ENCODE measurements at places on chromosomes 5 and 9.

GRCh38 chr5:172564188-172564587 lies 76.9 kb upstream of the NEURL1B start:
- H3K4me3 ChIP-seq: no peak overlapping the region
- no peak for DNase-seq
- H3K36me3 ChIP-seq: no peaks in the 10 kb centered on the region
- no peaks in the 10 kb centered on the region for H3K4me1 ChIP-seq
- peaks cover 13% of the 10 kb centered on the region for H3K27me3 ChIP-seq

- H3K4me3 ChIP-seq: no peak overlapping the region
- H3K4me1 ChIP-seq: peaks cover 22% of the 10 kb centered on the region
- no peak overlapping the region for H3K27ac ChIP-seq
- H3K27me3 ChIP-seq: no peaks in the 10 kb centered on the region
- no peak for DNase-seq
These were observed 100.6 kb downstream of the LHFPL2 start for GRCh38 chr5:78547731-78548615.

- H3K27ac ChIP-seq: no peak overlapping the region
- H3K4me3 ChIP-seq: no peak overlapping the region
- DNase-seq: no peak
- H3K36me3 ChIP-seq: no peaks in the 10 kb centered on the region
- H3K4me1 ChIP-seq: no peaks in the 10 kb centered on the region
These were observed 7.0 kb upstream of the SIL1 start for GRCh38 chr5:139205124-139205523.

- H3K4me3 ChIP-seq: no peak overlapping the region
- no peaks in the 10 kb centered on the region for H3K27me3 ChIP-seq
- no peak overlapping the region for H3K27ac ChIP-seq
- no peak for DNase-seq
- H3K4me1 ChIP-seq: peaks cover 16% of the 10 kb centered on the region
These were observed 105.6 kb downstream of the NIPBL start for GRCh38 chr5:36982146-36982545.

DNA sequence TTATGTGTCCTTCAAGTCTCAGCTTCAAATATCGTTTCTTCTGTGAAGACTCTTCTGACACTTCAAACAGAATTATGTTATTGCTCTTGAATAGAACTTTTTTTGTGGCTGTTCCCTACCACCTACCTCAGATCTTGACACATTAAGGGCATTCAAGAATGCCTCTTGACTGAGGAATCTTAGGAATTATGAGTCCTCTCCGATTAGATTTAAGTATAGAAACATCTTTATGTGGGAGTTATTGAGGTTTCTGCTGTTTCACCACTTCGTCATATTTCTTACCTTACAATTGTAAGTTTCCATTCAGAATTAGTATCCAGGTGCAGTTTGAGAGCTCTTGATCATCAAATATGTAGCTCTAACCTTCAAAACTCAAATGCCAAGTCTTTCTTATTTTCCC lies 324.2 kb upstream of the NUDT12 start:
- H3K27me3 ChIP-seq: no peaks in the 10 kb centered on the region
- no peak overlapping the region for H3K27ac ChIP-seq
- DNase-seq: no peak
- H3K4me3 ChIP-seq: no peak overlapping the region

DNA sequence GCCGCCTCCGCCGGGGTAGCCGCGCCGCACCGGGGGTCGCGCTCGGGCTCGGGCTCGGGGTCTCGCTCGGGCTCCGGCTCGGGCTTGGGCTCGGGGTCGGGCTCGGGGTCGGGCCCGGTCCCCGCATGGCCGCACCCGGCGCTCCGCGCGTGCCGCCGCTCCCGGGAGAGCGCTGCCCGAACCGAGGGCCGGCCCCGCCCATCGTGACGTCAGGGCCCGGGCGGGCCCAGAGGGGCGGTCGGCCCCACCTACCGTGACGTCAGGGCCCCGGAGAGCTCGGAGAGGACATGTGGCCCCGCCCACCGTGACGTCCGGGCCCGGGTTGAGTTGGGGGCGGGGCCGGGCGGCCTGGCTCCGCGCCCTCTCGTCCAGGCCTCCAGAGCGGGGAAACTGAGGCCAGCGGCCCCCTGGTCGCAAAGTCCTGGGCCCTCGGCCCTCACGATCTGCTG lies at the start of gene NSMF:
TSS of gene NSMF (minus strand) at position 183 of the 449 bp plus-strand sequence. CDS start 232 bp downstream, outside the sequence.
- peak; percentile 90 for DNase-seq
- peak within 1 kb of the TSS; percentile 79 for H3K4me3 ChIP-seq
- H3K36me3 ChIP-seq: peaks cover 2% of the 10 kb centered on the region
- peak within 1 kb of the TSS; percentile 79 for H3K27ac ChIP-seq

DNA sequence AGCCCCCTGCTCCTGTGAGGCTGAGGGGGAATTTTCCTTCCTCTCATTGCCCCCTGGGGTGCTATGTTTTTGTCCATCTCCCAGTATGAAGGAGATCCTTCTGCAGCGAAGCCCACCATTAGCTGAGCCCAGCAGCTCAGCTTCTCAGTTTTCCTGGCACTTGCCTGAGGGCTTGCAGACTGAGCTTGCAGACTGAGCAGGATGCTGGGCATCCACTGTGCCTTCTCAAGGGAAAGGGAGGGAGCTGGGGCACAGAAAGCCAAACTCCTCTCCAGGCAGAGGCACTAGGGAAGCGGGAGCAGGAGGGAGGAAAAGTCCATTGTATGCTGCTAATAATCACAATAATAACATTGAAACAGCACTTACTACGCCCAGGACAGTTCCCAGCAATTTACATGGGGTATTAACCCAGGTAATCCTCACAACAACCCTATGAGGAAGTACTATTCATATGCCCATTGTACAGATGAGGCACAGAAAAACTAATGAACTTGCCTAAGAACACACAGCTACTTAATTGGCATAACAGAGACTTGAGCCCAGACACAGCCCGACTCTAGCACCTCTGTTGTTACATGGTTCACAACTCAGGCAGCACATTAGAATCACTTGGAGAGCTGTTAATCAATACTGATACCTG lies 86.9 kb upstream of the SSBP2 start:
- no peaks in the 10 kb centered on the region for H3K36me3 ChIP-seq
- no peak overlapping the region for H3K4me3 ChIP-seq
- no peak for DNase-seq
- no peaks in the 10 kb centered on the region for H3K27me3 ChIP-seq
- no peak overlapping the region for H3K27ac ChIP-seq

DNA sequence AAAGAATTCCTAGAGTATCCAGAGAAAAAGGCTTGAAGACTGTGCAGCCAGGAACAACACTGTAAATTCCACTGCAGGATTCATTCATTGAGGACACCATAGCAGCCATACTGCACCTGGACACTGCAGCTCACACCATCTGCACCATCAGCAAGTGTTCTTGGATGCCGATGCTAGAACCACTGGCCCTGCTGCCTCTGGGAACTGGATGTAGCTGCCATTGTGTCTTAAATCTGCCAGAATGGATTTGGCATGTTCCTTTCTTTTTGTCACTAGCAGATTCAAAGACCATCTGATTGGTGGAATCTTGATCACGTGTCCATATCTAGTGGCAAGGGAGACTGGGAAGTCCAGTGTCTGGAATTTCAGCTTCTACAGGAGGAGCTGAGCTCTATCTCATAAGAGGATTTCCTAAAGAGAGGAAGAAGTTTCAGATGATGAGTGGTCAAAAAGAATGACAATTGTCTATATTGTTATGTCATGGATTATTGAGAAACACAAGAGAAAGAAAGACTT lies 278.3 kb upstream of the ANKRD55 start:
- H3K4me1 ChIP-seq: peaks cover 28% of the 10 kb centered on the region
- no peak for DNase-seq
- no peaks in the 10 kb centered on the region for H3K27me3 ChIP-seq

- no peak overlapping the region for H3K27ac ChIP-seq
- no peak for DNase-seq
- no peak overlapping the region for H3K4me3 ChIP-seq
- peaks cover 8% of the 10 kb centered on the region for H3K27me3 ChIP-seq
These were observed 117.5 kb downstream of the BOD1 start for GRCh38 chr5:173498739-173499470.

DNA sequence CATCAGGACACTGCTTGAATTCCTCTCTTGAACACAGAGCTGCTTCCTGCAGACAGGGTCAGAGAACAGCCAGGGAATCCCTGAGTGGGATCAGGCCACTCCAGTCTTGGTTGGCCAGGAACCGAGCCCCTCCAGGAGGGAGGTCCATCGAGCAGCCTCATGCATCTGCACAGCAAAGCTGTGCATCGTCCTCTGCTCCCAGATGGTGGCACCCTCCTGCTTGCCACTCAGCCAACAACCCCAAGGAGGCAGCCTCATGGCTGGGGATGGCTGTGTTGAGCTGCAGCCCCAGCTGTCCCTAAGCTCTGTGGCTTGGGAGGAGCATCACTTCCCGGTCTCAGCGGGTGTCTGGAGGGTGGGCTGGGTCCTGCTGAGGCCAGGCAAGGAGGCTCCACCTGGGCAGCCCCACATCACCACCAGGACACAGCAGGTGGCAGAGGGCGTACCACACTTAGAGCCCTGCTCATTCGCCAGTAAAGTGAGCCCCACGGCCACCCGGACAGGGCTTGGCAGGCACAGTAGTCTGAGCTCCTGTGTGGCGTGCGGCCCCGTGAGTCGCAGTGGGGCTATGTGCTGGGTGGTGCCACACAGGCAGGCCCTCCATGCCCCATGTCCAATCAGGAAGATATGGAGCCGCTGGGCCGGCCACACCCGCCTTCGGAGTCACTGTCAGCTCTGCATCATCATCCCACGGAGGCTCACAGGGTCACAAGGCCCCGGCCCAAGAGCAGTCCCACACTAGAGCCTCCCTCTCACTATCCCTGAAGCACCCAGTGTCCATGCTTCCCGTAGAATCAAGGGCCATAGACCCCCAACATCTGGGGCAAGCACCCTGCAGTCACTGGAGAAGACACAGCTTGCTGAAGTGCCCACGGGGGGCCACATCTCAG lies 11.9 kb downstream of the LPCAT1 start:
- H3K4me1 ChIP-seq: peaks cover 53% of the 10 kb centered on the region
- H3K4me3 ChIP-seq: no peak overlapping the region
- H3K27me3 ChIP-seq: no peaks in the 10 kb centered on the region
- H3K27ac ChIP-seq: peak overlapping the region; percentile 90
- DNase-seq: peak; percentile 0

DNA sequence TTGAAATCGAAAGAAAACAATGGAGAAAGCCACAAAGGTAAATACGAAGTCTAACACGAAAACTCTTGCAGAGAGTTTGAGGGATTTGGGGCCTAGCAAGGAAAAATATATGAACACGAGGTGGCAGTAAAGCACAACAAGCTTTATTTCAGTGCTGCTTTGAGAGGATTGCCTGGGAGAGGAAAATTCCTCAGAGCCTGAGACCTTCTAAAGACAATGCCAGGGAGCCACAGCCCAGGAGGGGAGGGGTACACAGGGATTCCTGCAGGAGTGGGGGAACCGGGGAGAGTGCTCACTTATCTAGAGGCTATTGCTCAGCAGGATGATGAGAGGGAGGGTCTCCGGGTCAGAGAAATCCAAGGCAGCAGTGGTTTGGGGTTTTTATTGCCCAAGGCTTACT lies 134.9 kb upstream of the ADCY2 start:
- no peaks in the 10 kb centered on the region for H3K4me1 ChIP-seq
- H3K4me3 ChIP-seq: no peak overlapping the region
- H3K27ac ChIP-seq: no peak overlapping the region
- no peaks in the 10 kb centered on the region for H3K36me3 ChIP-seq

DNA sequence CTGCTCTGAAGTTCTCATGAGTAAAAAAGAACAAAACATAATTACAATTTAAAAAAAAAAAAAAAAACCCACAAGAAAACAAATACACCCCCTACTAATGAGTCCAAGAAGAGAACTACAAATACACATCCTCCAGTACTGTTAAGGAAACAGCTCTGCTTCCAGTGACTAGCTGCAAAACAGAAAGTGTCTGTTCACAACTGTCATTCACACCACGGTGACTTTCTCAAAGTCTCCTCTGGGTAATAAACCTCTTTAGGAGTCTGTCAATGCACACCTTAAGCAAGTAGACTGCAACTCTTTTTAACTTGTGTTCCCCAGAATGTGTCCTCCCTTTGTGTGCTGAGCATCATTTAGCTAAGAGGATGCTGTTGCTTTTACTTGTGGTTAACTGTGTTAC lies 6.2 kb downstream of the REEP5 start:
- no peaks in the 10 kb centered on the region for H3K27me3 ChIP-seq
- H3K27ac ChIP-seq: no peak overlapping the region

- no peaks in the 10 kb centered on the region for H3K4me1 ChIP-seq
- no peaks in the 10 kb centered on the region for H3K27me3 ChIP-seq
- H3K36me3 ChIP-seq: no peaks in the 10 kb centered on the region
- H3K27ac ChIP-seq: no peak overlapping the region
These were observed 326.2 kb downstream of the PRR16 start for GRCh38 chr5:120790339-120790738.

DNA sequence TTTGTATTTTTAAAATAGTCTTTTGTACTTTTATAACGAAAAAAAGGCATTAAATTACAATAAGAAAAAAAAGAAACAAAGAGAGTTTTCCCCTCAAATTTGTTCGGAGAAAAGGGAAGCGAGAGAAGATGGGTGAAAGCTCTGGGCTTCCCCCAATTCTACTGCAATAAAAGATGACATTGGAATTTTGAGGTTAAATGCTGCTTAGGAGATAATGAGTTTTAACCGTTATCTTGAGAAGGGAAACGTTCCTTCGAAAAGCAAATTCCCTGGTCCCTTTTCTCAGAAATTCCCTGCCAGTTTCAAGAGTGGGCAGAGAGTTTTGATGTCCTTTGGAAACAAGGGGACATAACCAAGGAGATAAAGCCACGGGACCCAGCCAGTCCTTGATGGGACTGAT lies 18.4 kb upstream of the ERGIC1 start:
- H3K4me1 ChIP-seq: peaks cover 23% of the 10 kb centered on the region
- no peaks in the 10 kb centered on the region for H3K27me3 ChIP-seq
- DNase-seq: no peak
- H3K27ac ChIP-seq: peak overlapping the region; percentile 11
- H3K4me3 ChIP-seq: no peak overlapping the region

DNA sequence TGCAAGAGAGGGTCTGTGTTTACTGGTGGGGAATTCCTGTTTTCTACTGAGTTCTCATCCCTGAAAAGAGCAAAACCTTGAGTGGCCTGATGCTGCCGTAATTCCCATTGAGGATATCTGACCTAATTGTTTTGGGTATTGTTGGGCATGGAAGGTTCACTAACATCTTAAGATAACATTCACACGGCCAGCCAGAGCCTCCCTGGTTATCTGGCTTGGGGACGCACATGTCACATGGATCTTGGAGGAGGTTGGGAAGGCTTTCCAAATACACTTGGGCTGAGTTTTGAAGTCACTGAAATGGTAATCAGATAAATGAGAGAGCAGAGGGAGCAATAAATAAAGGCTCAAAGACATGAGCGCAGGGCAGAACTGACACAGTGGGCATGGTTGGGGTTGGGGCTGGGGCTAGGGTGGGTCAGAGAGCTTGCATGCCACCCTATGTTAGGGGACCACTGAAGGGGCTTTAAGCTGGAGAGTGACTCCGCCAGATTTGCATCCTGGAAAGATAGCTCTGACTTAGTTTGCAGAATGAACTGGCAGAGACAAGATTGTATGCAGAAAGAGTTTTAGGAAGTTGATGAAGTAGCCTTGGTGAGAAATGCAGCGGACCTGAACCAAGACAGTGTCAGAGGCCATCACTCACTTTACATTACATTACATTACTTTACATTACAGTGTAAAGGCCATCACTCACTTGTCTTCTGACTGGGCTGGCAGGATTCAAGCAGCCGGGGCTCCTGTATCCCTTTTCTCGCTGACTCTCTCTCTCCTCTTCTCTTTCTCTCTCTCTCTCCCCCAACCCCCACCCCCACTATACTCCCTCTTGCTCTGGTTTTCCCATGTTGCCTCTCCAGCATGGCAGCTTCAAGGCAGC lies 24.2 kb downstream of the SLC1A1 start:
- no peaks in the 10 kb centered on the region for H3K4me1 ChIP-seq
- no peak for DNase-seq
- no peak overlapping the region for H3K27ac ChIP-seq
- H3K36me3 ChIP-seq: no peaks in the 10 kb centered on the region
- no peaks in the 10 kb centered on the region for H3K27me3 ChIP-seq
- H3K4me3 ChIP-seq: no peak overlapping the region

GRCh38 chr9:87857948-87858335 lies 24.7 kb upstream of the SPATA31E1 start:
- no peak overlapping the region for H3K27ac ChIP-seq
- H3K4me1 ChIP-seq: no peaks in the 10 kb centered on the region
- H3K36me3 ChIP-seq: peaks cover 3% of the 10 kb centered on the region
- no peak overlapping the region for H3K4me3 ChIP-seq

Measured in stimulated activated naive B cell treated with anti-CD40 and anti-IgM and Interleukin-4, amounts not matched to agents 10 μg/mL and 1 μg/mL and 100 μg/mL, for 72 hours (primary cell).